ENCODE measurements at places on chromosomes 5 and 9.

GRCh38 chr9:24846248-24846912, 300.7 kb upstream of the IZUMO3 start:
- no peak for DNase-seq

DNA sequence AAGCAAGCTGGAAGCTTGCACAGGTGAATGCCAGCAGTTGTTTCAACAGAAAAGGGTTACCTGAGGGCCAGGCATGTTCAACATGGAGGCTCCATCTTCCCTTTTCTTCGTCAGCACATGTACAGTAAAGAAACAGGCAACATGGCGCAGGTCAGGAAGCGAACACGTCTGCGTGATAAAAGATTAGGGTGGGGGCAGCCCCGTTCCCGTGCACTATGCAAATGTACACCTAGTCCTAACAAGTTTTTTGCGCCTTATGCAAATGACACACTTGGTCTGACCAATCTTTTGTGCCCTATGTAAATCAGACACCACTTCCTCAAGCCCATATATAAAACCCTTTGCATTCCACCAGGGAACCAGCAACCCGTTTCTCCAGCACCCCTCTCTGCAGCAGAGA, 452.1 kb upstream of the PTPRD start:
- DNase-seq, result no peak

DNA sequence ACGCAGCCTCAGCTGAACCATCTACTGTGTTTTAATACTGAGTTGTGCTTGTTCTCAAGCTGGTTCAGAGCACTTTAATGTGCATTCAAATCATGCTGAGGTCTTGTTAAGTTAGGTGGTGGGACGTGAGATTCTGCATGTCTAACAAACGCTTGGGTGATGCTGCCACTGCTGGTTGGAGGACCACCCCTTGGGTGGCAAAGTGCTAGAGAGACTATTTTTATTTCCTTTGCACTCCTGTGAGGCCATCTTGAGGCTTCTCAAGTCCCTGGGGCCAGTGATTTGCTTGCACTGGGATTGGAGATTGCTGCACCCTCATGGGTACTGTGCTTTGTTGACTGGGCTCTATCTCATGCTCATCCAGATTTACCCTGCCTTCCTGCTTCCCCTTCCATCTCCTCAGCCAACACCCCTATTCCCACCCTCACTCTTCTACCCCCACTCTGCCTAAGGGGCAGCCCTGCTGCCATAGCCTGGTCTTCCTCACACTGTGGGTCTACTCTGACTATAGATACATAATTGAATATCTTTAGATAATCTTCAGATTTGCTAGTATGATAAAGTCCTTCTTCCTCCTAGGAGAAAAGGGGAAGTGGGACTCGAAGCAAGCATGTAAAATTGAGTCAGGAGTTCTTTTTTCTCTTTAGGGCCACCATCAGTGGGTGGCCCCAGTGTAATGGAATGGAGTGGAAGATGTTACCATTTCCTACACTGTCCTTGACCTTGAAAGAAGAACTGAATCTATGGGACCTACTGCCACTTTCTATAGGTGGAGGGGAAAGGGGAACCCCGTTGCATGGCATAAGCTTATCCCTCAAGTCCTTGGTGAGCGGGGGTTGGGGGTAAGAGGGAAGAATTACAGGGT, 45.1 kb upstream of the SUB1 start:
- peak; percentile 78 for DNase-seq

- no peak for DNase-seq
These were observed 5.1 kb downstream of the GRK6 start for GRCh38 chr5:177431317-177432142.

GRCh38 chr9:13778631-13779030, 499.1 kb upstream of the MPDZ start:
- DNase-seq, result no peak

GRCh38 chr5:93092349-93093105, 488.5 kb downstream of the NR2F1-AS1 start:
- DNase-seq, result no peak

DNA sequence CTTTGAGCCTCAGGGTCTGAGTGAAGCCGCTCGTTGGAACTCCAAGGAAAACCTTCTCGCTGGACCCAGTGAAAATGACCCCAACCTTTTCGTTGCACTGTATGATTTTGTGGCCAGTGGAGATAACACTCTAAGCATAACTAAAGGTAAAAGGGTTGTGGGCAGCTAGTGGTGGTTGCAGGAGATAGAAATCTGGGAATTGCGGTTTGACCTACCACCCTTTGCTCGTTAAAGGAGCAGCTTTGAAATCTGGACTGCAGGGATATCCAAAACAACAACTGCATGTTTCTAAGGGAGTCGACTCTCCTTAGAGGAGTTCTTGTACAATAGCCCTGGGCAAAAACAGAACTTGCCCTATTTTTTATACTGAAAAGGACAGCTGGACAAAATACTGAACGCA, 19.0 kb downstream of the ABL1 start:
- DNase-seq, result no peak

DNA sequence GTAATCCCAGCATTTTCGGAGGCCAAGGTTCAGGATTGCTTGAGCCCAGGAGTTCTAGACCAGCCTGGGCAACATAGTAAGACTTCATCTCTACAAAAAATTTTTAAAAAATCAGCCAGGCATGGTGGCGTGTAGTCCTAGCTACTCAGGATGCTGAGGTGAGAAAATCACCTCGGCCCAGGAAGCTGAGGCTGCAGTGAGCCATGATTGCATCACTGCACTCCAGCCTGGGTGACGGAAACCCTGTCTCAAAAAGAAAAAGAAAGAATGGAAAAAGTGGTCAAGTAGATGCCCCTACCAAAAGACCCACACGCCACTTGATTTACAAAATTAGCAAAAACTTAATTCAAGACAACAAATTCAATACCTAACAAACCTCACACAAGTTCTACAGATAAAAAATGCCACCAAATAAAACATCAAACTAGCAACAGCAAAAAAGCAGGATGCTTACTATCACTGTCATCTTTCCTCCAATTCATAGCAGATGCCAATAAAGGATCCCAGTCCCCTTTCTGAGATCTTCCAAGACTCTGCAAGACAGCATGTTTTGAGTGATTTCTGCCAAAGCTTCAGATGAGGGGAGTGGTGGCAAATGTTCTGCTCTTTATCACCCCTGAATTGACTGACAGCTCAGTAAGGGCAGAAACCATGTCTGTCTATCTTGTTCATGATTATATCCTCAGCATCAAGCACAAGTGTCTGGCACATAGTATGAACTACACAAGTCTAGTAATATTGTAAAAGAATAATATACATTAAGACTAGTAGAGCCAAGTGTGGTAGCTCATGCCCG, 34.2 kb upstream of the TESK1 start:
- DNase-seq, result no peak

DNA sequence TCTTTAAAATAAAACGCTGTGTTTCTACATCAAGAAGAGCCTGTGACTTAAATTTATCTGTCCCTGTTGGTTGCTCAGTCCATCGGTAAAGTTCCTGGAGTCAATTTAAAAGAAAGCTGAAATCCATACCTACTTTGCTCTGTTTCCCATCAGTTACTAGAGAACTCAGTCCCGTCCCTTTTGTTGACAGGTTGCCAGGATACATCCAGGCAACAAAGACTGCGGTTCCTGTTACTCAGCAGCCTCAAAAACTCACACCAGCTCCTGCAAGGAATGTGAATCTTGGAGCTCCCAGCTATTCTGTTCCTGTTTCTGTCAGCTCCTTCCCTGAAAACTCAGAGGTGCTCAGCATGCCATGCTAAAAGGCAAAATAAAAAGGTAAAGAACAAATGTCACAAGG, at the start of gene ZNF474:
Gene ZNF474 (plus strand): TSS at position 241 of the 400 bp plus-strand sequence. CDS start 22,445 bp downstream, outside the sequence.
- DNase-seq, result no peak

DNA sequence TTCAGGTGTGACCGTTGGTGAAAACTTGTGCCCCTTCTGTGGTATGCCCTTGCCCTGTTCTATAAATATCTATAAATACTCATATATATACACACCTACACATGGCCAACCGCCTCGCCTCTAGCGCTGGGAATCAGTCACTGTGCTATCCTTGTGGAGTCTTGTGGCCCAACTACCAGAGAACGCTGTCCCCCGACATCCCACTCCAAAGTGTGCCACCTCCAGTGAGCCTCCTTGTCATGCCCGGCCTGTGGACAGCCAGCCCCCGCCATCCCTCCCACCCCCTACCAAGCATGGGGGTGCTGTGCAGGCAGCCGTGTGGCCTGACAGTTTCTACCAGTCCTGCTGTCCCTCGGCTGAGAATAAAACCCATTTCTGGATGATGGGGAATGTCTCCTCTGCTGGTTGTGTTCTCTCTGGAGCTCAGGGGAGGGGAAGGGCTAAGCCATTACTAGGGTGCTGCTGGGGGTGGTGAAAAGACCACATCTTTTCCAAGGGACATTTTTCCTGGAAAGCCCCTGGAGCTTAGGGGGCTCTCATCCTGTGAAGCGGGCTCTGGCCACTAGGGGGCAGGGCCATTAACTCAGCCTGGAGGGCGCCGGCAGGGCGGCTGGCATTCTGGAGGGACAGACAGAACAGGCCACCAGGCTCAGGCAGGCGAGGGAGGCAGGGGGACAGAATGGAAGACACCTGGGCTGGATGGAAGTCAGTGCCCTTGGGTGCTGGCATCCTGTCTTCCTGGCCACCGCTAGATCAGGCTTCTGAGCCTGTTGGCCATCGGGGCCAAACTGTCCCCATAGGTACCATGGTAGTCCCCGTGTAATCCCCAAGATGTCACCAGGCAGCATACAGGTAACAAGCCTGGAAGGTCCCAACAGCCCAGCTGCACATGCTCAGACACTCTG, 20.7 kb downstream of the GOLGA2 start:
- DNase-seq, result peak; percentile 74

- DNase-seq, result peak; percentile 24
These were observed 1.4 kb downstream of the ANKRA2 start for GRCh38 chr5:73564018-73564417.

- no peak for DNase-seq
These were observed 35.7 kb upstream of the LURAP1L start for GRCh38 chr9:12739014-12739652.

- no peak for DNase-seq
These were observed 9.2 kb downstream of the LHX2 start for GRCh38 chr9:124020520-124021384.
